ENCODE measurements at places on chromosomes 7 and 10.

GRCh38 chr10:30348378-30348776, 701 bp downstream of the MTPAP start:
- DNase-seq: no peak

GRCh38 chr7:24833549-24833948, 76.3 kb upstream of the GSDME start:
- DNase-seq: no peak

DNA sequence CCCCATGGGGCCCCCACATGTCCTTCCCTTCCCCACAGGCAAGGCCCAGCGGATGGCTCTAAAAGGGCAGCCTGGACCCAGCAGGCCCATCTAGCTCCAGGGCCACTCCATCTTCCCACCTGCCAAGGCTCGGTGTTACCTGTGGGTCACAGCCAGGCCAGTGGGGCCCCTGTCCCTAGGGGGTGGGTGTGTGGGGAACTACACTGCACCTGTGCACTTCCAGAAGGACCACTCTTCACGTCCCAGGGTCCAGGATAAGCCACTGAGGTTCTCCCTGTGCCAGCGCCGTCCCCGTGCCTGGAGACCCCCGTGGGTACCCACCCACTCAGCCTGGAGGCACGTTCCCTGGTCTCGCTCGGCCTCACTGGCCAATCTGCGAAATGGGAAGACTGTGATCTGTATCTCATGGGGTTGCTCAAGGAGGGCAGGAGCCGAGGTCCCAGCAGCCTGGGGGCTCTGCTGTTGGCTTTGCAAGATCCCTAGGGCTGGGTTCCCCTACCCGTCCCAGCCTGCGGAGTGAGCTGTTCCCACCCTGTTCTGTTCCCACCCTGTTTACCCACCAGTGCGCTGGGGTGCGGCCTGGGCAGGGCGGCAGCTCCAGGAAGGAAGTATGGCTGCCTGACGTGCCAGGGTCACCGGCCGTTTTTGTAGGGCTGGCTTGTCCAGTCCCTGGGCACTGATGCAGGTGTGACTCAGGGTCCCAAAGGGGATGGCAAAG, 4.6 kb downstream of the PWWP2B start:
- no peak for DNase-seq

GRCh38 chr10:83250396-83250795, 888.9 kb upstream of the GHITM start:
- no peak for DNase-seq

- no peak for DNase-seq
Observed at GRCh38 chr7:116793795-116794340, 68.5 kb upstream of the CAPZA2 start.

DNA sequence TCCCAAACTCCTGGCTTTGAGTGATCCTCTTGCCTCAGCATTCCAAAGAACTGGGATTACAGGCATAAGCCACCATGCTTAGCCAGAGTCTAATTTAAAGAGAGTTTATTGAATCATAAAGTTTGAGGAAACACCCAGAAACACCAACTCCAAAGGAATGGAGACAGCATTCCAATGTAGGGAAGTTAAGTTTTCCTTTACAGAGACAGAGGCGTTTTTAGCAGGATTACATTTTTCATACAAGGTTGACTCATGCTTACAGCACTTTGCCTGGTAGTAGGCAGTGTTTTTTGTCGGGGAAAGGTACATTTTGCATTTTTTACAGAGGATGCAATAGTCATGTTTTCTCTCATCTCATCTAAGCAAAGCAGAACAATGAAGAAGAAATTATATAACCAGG, 18.9 kb upstream of the OPN4 start:
- DNase-seq: no peak

GRCh38 chr7:45663167-45663921, 89.2 kb downstream of the ADCY1 start:
- peak; percentile 58 for DNase-seq

DNA sequence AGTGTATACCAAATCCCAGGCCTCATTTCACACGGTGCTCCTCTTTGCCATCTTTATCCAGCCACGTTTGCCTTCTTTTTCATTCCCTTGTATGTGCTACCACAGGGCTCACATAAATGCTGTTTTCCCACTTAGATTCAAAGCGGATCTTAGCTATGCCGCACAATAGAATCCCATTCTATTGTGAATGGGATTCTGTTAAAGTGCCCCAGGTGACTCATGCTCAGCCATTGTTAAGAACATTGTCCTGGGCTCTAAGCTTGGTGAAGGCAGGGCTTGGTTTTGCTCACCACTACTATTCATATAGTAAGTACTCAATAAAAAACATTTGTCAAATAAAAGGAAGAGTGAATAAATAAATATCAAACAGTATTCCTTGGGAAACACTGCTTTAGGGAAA, 72.3 kb upstream of the PHYHIPL start:
- no peak for DNase-seq

DNA sequence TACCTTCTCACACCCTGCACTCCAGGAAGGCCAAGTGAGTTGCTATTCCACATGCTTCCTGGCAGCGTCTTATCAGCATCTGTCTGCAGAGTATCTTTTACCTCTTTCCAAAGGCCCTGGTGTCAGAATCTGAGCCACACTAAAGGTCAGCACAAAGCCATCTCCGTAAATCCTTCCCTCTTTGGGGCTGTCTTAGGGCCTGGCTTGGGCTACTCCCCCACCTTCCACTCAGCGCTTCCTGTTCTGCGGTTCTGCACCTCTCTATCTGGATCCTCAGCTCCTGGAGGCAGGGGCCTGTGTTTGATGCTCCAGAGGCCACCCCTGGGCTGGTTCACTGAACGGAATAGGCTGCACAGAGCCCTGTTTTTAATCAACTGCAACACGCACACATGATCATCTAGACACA, 334.8 kb upstream of the GALNT17 start:
- no peak for DNase-seq

GRCh38 chr10:48444861-48445841, 138.7 kb downstream of the MAPK8 start:
- DNase-seq: peak; percentile 36

DNA sequence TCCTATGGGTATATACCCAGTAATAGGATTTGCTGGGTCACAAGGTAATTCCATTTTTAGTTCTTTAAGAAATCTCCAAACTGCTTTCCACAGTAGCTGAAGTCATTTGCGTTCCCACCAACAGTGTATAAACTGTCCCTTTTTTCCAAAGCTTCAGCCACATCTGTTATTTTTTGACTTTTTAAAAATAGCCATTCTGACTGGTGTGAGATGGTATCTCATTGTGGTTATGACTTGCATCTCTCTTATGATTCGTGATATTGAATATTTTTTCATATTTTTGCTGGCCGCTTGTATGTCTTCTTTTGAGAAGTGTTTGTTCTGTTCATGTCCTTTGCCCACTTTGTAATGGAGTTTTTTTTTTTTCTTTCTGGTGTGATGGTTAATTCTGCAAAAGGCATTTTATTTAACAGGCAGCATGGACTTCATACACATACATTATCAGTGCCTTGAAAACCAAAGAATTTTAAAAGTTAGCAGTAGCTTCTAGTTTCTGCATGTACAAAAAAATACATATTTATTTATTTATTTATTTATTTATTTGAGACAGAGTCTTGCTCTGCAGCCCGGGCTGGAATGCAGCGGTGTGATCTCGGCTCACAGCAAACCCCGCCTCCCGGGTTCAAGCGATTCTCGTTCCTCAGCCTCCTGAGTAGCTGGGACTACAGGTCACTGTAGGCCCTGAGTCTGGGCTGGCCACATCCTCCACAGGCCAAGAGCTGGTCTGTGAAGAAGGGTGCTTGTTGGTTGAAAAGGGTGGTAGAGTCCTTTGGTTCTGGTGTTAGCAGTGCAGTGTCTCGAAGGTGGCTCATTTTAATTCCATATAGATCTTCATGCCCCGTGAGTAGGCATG, 32.3 kb downstream of the AGR3 start:
- DNase-seq: no peak

GRCh38 chr10:69247313-69247710, 27.2 kb downstream of the HKDC1 start:
- no peak for DNase-seq

- DNase-seq: no peak
Observed at GRCh38 chr7:9691286-9691685, 1257.9 kb downstream of the NXPH1 start.

DNA sequence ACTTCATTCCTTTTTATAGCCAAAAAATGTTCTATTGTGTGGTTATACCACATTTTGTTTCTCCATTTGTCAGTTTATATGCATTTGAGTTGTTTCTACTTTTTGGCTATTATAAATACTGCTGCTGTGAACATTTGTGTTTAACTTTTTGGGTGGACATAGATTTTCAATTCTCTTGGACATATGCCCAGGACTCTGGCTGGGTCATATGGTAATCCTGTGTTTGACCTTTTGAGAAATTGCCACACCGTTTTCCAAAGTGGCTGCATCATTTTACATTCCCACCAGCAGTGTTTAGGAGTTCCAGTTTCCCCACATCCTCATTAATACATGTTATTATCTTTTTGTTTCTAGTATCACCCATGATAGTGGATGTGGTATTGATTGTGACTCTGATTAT, 39.4 kb downstream of the CSGALNACT2 start:
- DNase-seq: no peak

DNA sequence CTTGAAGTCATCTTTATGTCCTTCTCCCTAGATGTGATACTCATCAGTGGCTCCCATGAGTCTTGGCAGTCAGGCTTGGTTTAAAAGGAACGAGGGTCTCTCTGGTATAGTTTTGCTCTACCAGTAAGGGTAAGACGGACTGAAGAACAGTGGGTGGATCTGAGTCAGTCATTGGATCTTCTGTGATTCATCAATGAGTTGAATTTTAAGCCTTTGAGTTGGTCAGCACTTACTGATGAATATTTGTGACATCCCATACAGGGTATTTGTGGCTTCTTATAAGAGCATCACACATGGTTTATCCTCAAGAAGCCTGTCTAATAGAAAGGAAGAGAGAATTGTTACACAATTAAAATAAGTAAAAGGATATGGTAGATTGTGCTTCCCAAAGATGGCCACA, 87.3 kb upstream of the NAMPT start:
- no peak for DNase-seq

- no peak for DNase-seq
Observed at GRCh38 chr10:104895541-104895940, 254.5 kb downstream of the SORCS3 start.

DNA sequence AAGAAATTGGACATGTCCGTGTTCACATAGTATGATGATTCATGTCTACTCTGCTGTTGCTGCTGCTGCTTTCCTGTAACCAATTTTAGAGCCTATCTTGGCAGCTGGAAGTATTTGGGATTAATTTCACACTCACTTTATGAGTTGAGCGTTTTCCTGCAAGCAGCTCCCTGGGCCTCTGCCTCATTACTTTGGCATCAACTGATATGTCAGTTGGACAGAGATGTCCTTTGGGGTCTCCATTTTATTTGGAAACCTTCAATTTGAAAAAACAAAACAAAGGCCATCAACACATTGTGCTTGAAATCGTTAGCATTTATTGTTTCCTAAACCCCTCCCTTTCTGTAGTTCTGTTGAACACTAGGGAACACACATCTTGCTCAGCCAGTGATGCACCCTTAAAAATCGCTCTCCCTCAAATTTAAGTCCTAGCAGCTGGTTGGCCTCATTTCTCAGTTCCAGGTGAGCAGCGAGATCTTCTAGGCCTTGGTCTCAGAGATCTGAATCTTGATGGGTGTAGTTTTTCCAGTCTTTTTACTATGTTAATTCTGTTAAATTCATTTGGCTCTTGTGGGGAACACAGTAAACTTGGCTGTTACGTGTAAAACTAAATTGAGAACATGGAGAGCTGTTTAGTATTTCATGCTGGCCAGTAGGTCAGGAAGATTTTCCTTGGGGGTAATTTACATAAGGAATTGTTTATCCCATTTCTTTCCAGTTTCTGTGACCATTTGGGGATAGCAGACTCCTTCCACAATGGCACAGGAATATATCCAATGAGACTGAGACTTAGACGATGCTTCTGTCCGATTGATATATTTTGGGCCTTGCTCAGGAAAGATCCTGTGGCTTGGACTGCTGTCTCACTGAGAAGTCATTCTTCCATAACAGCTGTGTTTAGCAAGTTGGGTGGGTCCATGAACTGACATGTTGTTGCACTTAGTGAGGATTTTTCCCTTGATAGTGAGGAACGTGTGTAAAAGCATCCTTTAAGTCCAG, 371.6 kb downstream of the BBS9 start:
- DNase-seq: no peak

DNA sequence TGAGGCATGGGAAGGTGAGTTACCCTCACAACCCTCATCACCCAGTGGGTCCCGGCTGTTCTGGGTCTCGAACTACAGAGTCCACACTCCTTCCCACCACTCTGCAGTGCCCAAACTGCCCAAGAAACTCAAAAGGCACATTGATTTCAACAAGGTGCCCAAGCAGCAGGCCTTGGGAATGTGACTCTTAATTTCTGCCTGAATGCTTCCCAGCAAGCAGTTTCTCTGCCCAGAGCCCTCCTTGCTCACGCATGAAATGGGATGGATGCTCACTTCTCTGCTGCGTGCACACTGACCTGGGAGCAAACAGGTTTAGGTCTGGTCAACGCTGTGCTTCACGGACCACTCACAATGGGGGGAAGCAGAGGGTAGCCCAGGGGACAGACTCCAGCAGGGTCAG, 77.9 kb downstream of the GRB10 start:
- DNase-seq: no peak

DNA sequence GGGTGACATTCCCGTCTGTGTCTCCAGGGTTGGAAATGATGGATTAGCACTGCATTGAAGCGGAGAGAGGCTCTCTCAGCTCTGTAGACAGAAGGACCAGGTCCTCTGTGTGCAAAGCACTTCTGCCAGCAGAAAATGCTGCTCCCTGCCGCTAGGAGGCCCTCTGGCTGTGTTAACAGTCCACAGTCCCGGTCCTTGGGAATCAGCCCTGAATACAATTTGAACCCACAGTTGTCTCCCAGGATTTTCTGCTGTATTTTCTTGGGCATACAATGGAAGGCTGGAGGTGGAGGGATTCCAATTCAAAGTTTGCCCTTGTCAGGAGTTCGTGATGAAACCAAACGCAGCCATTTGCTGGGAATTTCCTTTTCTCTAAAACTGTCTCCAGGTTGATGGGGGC, 205.2 kb downstream of the GLRX3 start:
- DNase-seq: peak; percentile 21

GRCh38 chr7:96120445-96121225, 201.3 kb downstream of the SLC25A13 start:
- no peak for DNase-seq

DNA sequence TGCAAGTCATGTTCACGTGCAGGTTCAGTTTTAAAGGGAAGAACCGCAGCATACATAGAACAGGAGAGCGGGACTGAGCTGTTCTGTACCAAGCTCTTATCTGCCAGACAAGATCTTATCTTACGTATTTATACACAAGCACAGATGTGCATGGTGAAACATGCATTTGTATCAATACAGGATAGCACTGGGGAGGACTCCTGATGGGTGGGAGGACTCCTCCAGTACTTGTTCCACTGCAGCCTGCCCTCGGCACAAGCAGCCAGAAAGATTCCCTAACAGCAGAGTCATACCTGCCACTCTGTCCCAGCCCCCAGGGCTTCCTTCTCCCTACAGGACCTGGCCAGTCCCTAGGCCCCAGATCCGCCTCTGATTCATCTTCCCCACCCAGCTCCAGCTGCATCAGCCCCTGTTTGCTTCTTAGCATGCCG, 13.2 kb upstream of the PRKCQ start:
- no peak for DNase-seq

All from right atrium auricular region (tissue), 2 donors.